HS-27A (cell line): ENCODE measurements at places on chromosomes 7 and 10.

DNA sequence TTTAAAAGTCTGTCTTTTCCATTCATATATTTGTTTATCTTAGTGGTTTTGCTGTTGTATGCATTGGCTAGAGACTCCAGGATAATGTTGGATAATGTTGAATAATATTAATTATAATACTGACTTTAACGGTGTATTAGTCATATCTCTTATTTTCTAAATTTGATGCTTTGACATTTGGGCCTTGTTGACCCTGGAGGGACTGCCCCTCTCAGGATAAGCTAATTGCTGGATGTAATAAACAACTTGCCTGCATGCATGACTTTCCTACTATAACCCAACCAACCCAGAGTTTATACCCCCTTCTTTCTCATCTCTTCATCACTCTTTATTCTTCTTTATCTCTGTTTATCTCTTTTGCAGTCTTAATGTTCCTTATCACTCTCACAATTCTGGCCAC is 90.9 kb upstream of the ABI1 start:
- DNase-seq, result no peak

DNA sequence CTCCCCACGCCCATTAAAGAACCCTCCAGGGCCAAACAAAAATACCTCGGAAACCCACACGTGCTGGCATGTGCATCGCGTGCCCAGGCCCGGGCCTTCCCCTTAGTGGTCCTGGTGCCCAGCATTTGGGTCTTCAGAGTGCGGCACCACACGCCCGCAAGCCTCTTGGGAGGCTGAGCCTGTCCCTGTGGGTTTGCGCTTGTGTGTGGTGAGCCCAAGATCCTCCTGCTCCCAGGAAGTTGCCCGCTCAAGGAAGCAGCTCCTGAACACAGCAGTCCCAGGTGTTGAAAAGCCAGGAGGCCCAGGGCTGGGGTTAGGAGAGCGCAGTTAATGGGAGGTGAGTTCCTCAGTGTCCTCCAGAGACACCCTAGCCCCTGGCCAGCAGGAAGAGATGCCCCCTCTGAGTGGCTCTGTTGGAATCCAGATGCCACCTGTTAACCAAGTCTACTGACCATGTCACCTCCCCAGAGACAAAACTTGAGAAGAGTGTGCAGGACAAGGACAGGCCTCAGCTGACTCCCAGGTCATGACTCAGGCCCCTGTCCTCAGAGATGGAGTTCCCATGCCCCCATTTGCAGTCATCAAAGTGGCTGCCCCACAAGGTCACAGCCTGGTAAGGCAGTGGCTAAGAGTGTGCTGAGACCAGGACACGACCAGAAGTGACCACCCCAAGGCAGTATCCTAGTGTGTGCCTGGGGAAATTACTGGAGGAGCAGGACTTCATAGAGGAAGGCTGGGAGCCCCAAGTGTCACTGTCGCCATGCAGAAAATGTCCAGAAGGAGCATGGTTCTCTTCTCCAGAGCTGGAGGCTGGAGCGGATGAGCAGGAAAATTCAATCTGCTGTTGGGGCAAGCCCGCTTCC is 5.2 kb downstream of the FZD9 start:
- DNase-seq, result no peak

DNA sequence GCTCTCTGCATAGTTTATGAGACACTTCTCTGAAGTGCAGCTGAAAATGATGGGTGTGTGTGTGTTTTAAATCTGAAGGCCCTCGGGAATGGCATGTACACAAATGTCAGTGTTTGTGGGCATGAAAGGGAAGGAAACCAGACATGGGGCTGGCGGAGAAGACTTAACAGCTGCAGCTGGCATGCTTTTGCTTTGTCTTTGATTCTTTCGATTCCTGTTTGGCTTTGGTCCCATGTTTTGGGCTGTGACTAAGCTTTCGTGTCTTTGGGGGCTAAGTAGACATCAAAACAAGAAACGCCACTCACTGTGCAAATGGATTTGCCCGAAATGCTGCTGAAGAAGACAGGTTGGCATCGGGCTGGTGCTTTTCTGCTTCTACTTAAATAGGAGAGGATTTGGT is 179.3 kb downstream of the PFKFB3 start:
- DNase-seq, result no peak

DNA sequence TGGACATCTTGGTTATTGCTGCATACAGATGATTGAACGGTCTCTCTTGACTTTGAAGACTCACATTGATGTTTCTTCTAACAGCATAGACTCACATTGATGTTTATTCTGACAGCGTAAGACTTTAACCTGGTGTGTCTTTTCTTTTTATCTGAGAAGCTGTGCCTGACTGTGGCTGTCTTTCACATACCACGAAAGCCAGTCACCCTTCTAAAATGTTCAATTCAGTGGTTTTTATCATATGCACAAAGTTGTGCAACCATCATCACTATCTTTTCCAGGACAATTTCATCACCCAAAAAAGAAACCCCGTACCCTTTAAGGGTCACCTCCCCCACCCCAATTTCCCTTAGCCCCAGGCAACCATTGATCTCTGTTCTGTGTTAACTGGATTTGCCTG is 24.7 kb downstream of the CELF2 start:
- DNase-seq, result no peak

GRCh38 chr7:81714306-81714705 is 55.5 kb downstream of the HGF start:
- DNase-seq, result no peak

DNA sequence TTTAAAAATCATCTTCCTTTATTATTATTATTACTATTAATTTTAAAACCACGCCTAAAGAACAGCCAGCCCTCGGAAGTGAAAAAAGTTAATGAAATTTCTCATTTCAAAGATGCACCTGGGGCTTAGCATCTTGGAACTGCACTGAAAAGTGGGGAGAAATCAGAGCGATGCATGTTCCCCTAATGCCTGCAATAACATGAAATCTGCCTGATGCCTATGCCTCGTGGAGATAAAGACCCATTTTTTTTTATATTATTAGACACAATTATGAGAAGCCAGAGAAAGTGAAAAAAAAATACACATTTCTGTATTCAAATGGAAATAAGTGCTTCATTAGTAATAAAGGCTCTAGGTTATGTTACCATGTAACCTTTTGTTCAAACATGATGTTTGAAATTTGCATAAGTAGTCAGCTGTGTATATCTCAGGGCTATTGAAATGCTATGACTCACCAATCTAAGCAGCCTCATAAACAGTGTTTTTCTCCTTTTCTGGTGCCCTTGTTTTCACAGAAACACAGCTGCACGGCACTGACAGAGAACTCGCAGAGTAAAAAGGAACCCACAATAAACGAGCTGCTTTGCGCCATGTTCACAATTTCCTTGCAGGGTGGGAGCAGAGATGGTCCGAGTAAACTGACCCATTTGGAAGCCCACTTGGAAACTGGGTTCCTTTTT is 175.8 kb upstream of the PRKCQ start:
- DNase-seq, result no peak

GRCh38 chr10:49691588-49691987 is 12.1 kb downstream of the C10orf53 start:
- DNase-seq, result no peak

- peak; percentile 12 for DNase-seq
Measured at GRCh38 chr10:118241229-118242137, 100.6 kb downstream of the FAM204A start.

- DNase-seq, result no peak
Measured at GRCh38 chr10:8444630-8445029, 390.1 kb downstream of the GATA3 start.

GRCh38 chr10:1425879-1426278 is 311.4 kb downstream of the ADARB2 start:
- DNase-seq, result no peak

GRCh38 chr10:9707216-9707615 is 1310.5 kb upstream of the CELF2 start:
- DNase-seq, result no peak

- DNase-seq, result no peak
Measured at GRCh38 chr7:137658190-137658900, 188.4 kb downstream of the DGKI start.

GRCh38 chr7:84790882-84791281 is 396.0 kb downstream of the SEMA3D start:
- DNase-seq, result no peak

DNA sequence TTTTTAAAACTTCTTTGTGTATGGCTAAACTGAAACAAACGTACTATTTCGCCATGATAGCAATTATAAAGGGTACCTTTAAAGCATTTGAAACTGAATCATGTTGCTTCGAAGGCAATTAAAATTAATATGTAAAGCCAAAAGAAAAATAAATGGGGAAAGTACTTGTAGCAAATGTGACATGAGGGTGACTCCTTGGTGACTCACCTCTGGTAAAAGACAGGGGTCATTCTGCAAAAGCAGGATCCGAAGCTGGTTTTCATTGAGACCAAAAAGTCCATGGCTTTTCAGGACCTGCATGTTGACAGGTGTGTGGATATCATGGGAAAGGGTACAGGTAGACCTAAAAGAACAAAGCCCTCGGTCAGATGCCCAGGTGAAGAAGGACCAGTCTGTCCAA is 1.5 kb downstream of the ZC3HAV1L start:
- DNase-seq, result no peak

GRCh38 chr10:108545921-108546320 is 1377.4 kb downstream of the XPNPEP1 start:
- DNase-seq, result no peak

GRCh38 chr10:124827474-124827873 is 25.9 kb downstream of the ABRAXAS2 start:
- DNase-seq, result no peak

- DNase-seq, result no peak
Measured at GRCh38 chr10:110746254-110746826, 102.2 kb downstream of the RBM20 start.

DNA sequence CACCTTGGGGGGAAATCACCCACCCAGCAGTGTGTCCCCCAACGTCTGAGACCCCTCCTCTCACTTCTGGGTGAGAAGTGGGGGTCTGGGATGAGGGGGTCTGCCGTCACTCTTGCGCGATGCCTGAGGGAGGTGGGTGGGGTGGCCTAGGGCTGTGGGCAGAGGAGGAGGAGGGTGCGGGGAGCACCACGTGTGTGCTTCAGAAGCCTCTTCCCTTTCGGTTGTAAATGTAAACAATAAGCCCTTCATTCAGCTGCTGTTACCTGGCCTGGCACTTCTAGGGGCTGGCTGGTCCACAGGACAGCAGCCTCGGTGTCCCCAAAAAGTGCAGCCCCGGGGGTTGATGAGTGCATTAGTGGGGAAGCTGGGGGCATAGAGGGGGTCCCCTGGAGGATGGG is 1.3 kb downstream of the CLIP2 start:
- no peak for DNase-seq

DNA sequence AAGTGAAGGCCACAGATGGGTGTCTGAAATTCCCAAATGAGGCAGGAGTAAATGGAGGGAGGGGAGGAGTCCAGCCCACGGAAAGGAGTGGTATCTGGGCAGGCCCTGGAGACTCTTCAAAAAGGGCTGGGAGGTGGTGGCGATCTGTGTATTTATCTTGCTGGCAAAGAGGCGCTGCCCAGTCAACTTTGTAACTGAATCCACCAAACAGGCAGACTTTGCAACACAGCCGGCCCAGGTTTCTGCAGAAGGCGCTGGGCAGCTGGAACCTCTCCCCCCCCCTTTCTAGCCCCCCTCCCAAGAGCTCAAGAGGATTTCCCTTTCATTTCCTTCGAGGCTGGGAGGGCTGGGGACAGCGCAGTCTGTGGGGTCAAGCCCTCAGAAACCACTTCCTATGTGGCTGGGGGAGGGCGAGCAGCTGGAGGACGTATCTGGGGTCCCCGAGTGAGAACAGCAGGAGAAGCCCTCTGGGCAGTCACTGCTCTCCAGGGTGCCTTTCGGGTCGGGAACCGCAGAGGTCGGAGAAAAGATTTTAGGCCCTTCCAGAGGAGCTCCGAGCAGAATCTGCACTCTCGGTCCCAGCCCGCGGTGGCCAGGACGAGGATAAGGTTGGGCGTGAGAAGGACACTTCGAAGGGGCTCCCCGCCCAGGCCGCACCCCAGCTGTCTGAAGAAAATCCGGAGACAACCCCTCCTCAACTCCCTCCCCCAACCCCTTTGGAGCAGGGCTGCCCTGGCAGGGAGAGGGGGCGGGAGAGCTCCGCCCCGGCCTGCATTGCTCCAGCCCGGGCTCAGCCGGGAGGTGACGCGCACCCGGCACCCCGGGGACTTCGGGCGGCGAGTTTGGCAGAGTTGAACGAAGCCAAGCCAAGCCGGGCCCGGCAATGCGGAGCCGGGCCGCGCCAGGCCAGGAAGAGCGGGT is 965 bp downstream of the ZCCHC24 start:
- no peak for DNase-seq

- no peak for DNase-seq
Measured at GRCh38 chr7:145269418-145270161, 433.7 kb upstream of the TPK1 start.
